ENCODE measurements at places on chromosomes 2 and 18.

GRCh38 chr2:96315005-96315399 lies 9.7 kb upstream of the SNRNP200 start:
- no peak for DNase-seq

GRCh38 chr18:34342960-34343359 lies 118.2 kb upstream of the NOL4 start:
- DNase-seq, result no peak

GRCh38 chr18:74715306-74715705 lies 117.6 kb downstream of the ZNF407 start:
- no peak for DNase-seq

GRCh38 chr2:227228061-227228667 lies 63.7 kb downstream of the COL4A3 start:
- no peak for DNase-seq

Measured in T-helper 2 cell treated with Interferon-gamma antibody and Interleukin-4, amounts not matched to agents 5 μg/mL and 100 μg/mL, for 36 hours (primary cell).